ENCODE measurements at places on chromosomes 13 and 19. TPM values are rescaled to one million over a fixed set of nuclear protein-coding genes. Genes with fewer than 3 reads are reported as not detected.

The LYL1 gene
- total RNA-seq: not detected

The ZNF749 gene
- 8.8 TPM for total RNA-seq

The SERP2 gene
- total RNA-seq: 5.1 TPM

The KLF5 gene
- total RNA-seq: 9.7 TPM

The NKG7 gene
- total RNA-seq: not detected

DNA sequence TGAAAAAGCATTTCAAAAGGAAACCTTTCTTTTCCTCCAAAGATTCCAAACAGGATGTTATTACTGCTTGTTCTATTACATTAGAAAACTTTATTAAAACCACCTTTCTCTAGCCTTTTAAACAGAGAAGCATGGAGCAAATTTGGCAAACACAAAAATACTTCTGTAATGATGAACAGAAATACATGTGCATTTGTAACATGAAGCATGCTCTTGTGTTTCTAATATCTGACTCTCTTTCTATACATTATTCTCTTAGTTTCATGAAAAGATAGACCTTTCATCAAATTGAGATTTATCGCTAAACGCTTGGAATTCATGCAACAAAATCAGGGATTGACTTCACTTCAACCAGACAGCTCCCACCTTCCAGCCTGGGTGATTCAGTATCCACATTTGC lies 152.8 kb upstream of the IRS2 start:
- DNase-seq: no peak

- no peak for DNase-seq
Measured at GRCh38 chr19:20066861-20067260, 10.9 kb upstream of the ZNF90 start.

DNA sequence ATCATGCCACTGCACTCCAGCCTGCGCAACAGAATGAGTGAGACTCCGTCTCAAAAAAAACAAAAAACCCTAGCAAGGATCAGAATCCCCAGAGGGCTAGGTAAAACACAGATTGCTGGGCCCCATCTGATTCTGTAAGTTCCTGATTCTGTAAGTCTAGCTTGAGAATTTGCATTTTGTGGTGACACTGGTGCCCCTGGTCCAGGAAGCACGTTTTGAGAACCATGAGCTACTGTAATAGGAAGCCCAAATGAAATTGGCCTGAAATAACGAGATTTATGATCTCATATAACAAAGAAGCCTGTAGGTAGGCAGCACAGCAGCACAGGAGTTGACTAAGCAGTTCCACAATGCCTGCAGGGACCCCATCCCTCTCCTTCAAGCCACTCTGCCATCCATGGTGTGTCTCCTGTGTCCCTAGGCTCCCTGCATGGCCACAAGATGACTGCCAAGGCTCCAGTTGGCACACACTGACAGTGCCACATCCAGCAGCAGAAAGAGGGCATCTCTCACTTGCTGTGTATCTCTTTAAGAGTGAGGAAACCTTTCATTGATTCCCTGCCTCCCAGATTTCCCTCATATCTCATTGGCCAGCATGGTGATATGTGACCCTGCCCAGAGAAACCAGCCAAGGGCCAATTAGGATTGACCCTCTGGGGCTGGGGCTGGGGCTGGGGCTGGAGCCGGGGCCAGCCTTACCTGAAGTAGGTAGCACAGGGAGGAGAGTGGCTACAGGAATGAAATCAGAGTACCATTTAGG lies 21.7 kb downstream of the SIPA1L3 start:
- DNase-seq: no peak

- DNase-seq: no peak
Measured at GRCh38 chr13:85283408-85283807, 515.8 kb downstream of the SLITRK6 start.

DNA sequence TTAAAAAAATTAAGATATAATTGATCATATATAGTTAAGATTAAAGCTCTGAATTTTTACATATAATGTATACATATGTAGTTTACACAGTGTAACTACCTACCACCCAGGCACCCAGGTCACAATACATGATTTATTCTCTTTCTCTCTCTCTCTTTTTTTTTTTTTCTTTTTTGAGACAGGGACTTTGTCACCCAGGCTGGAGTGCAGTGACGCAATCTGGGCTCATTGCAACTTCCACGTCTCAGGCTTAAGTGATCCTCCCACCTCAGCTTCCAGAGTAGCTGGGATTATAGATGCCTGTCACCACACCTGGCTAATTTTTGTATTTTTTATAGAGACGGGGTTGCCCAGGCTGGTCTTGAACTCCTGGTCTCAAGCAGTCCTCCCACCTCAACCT lies 18.8 kb upstream of the CLASRP start:
- DNase-seq: no peak

- no peak for DNase-seq
Measured at GRCh38 chr13:63351081-63351480, 1935.4 kb upstream of the PCDH20 start.

DNA sequence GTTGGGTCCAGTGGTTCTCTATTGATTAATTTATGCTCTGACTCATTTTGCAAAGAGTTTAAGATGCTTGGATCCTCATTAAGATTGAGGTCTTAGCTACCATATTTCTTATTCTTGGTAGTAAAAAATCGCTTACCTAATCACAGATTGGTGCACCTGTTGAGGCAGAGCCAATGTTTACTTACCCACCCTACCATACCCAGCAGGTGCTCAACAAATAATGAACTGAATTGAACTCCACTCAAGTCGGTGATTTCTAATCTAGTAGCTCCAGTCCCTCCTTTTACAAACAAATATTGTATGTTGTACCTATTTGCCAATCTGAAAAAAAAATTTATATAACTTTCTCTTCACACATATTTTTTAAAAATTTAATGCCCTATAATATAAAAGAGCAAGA lies 361.0 kb downstream of the FGF14 start:
- DNase-seq: no peak

DNA sequence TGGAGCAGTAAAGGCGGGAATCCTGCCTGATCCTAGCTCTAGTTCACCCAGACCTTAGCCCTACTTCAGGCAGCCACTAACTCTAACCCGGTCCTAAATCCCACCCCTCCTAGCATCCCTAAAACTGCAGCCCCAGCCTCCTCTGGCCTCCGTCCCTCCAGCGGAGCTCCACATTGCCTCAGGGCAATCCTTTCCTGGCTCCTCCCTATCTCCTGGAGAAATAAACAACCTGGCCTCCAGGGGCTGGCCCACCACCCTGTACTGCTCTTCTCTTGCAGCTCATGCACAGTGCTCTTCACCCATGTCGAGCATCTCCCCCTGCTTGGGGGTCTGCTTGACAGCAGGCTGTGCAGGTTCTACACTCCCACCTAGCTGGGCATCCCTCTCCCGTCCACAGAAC lies 6.7 kb downstream of the POU2F2 start:
- no peak for DNase-seq

DNA sequence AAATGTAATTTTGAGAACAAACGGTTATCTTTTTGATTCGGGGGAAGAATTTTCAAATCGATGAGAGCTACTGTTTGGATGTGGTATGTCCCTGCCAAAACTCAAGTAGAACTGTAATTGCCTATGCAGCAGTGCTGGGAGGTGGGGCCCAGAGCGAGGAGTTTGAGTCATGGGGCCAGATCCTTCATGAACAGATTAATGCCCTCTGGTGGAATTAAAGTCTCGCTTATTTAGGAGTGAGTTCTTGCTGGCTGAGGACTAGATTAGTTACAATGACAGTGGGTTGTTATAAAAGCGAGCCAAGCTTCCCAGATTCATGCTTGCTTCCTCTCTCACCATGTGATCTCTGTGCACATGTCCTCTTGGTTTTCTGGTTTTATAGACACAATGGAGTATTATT lies 11.8 kb upstream of the PRR20A start:
- no peak for DNase-seq

DNA sequence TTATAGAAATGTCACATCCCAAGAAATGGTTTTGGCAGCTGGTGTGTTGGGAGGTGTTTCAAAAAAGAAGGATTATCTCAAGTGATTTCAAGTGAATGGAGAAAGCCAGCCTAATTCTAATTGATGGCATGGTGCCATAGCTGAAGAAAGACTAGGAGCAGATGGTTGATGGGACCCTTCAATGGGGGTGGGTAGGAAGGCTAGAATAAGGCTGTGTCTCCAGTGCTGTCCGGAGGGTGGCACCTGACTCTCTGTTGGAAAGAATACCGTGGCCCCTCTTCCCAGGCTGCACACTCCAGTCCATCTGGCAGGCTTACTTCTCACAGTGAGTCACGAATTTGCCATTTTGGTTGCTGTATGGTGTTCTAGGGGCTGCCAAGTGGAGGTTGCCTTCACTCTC lies 51.0 kb upstream of the GPR12 start:
- DNase-seq: no peak

GRCh38 chr13:91351980-91352379 lies 4.5 kb downstream of the MIR17HG start:
- DNase-seq: no peak

GRCh38 chr13:44165221-44165888 lies 208.3 kb upstream of the SERP2 start:
- no peak for DNase-seq

- no peak for DNase-seq
Measured at GRCh38 chr19:48554385-48555091, 2.6 kb downstream of the SULT2B1 start.

DNA sequence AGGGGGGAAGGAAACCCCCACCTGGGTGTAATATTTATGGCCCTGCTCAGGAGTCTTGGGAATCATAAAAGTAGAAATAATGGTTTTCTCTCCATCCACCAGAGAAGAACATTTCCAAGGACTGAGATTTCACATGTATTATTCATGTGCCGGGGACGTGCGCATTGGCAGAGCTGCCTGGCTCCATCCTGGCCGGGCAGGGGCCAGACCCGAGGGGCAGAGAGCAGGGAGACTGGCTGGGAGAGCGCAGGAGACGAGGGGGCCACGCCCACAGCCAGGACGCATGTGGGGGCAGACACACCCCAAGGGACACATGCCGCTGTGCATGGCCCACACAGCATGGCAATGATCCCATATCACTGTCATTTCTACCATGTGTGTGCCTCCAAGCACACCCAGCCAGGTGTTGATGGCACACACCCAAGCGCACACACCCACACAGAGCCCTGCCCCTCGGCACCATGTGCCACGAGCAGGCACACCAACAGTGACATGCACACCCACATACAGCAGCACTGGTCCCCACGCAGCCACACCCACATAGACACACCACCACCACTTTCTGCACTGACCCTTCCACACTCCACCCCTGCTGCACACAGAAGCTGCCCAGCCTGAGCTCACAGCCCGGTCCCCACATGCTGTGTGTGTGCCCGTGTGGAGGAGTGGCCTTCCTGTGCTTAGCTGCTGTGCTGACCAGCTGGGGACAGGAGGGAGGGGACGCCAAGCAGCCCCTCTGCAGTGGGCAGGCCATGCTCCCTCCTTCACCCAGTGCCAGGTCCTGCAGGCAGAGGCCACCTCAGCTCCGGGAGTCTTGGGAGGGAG lies 39.3 kb downstream of the CEBPG start:
- DNase-seq: no peak

DNA sequence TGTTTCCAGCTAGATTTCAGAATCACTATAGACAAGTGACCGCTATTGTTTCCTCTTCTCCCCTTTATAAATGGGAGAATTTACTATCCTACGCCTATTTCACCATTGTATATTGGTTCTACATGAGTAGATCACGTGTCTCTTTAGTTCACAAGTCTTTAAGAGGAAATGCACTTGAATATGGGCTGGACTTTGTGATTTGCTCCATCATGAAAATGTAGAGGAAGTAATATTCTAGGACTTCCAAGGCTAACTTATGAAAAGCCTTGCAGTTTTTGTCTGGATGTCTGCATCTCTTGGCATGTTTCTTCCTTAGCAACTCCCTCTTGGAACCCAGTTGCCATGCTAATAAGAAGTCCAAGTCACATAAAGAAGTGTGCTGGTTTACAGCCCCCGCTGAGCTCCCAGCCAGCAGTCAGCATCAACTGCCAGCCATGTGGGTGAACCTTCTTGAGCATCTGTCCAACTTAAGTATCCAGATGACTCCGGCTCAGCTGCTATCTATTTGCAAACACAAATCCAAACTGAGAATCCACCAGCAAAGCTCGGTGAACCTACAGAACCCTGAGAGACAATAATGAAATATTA lies 4.8 kb upstream of the FBXL3 start:
- DNase-seq: no peak

- DNase-seq: no peak
Measured at GRCh38 chr13:112934078-112934477, 34.9 kb upstream of the MCF2L start.

- no peak for DNase-seq
Measured at GRCh38 chr19:49818649-49819370, 721 bp downstream of the MED25 start.

GRCh38 chr13:101706651-101707050 lies 254.2 kb downstream of the ITGBL1 start:
- DNase-seq: peak; percentile 99

GRCh38 chr19:7863971-7864689 lies 10.1 kb downstream of the PRR36 start:
- no peak for DNase-seq

DNA sequence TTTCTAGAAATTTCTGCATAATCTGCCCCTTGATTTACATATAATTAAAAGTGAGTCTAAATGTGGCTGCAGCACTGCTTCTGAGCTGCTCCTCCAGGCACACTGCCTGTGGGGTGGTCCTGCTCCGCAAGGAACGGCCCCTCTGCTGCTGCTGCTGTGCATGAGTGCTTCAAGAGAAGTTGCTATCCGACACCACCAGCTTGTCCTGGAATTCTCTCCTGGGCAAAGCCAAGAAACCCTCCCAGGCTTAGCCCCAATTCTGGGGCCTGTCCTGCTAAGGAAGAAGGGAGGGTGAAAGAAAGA lies 7.5 kb upstream of the PDCD5 start:
- no peak for DNase-seq

DNA sequence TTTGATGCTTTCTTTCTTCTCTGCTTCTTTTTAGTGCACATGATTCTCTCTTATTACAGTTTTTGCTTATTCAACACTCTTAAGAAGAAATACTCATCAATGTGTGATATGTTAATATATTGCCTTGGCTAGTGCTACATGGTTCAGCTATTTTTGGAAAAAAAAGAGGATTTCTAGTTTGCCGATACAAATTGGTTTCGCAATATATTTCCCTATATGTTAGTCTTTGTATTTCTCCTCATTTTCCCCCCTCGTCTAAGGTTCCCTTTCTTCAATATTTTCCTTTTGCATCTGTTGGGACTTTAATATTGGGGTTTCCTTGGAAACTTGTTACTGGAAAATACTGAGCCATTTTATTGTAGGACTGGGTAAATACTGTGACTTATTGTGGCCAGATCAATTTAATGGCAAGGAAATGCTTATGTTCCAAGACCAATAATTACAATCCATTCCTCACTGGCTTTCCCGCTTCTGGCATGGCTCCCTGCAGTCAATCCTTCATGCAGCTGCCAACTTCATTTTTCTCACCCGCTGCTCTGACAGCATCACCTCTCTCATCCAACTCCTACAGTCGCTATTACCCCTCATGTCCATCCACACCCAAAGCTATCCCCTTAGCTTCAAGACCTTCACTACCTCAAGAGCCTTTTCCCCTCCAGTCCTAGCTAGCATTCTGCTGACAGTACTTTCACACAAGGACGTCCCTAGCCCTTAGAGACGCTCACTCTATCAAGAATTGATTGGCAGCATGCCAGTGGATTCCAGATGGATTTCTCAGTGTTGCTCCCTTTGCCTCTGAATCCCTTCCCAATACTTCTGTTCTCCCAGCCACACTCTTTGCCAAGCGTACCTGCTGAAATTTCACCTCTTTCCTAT lies 280.1 kb upstream of the TMTC4 start:
- no peak for DNase-seq
